ENCODE measurements at places on chromosomes 6 and 20. TPM values are rescaled to one million over a fixed set of nuclear protein-coding genes. Genes with fewer than 3 reads are reported as not detected.

GRCh38 chr6:29976588-29977424 is 34.5 kb downstream of the HLA-A start:
- no peaks in the 10 kb centered on the region for H3K36me3 ChIP-seq
- peak; percentile 80 for DNase-seq
- H3K27ac ChIP-seq, result peak overlapping the region; percentile 61
- H3K4me1 ChIP-seq, result peaks cover 16% of the 10 kb centered on the region
- no peaks in the 10 kb centered on the region for H3K27me3 ChIP-seq

- peaks cover 41% of the 10 kb centered on the region for H3K27me3 ChIP-seq
- no peak overlapping the region for H3K27ac ChIP-seq
- no peak for DNase-seq
- no peak overlapping the region for H3K4me3 ChIP-seq
- H3K4me1 ChIP-seq, result no peaks in the 10 kb centered on the region
- H3K36me3 ChIP-seq, result no peaks in the 10 kb centered on the region
Measured at GRCh38 chr20:8306937-8307336, 174.9 kb downstream of the PLCB1 start.

- H3K27ac ChIP-seq, result no peak overlapping the region
- no peak for DNase-seq
- no peaks in the 10 kb centered on the region for H3K27me3 ChIP-seq
- H3K36me3 ChIP-seq, result no peaks in the 10 kb centered on the region
Measured at GRCh38 chr20:15396900-15397299, 1059.5 kb upstream of the FLRT3 start.

The PTK7 gene
- 69.1 TPM for total RNA-seq

All from PC-3 (cell line).